Stimulated activated CD8-positive, alpha-beta memory T cell treated with anti-CD3 and anti-CD28 coated beads, Interleukin-4, amount 100 ng/mL, for 1 hour (primary cell): ENCODE measurements at places on chromosomes 16 and 17.

DNA sequence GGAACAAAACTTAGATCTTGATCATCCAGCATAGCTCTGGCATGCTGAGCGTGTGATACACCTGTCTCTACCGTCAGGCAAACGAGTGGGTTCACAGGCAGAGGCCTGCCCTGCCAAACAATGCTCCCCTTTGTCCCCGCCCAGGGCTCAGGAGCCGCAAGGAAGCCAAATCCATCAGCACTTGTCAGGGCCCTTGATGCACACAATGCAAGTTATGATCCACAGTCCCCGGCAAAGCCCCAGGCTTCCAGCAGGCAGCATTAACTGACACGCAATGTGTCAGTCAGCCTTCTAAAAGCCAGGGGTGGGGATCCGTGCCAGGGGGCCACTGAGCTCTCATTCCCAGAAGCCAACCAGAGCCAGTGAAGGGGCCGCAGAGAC is 460.9 kb downstream of the SLC39A11 start:
- no peak for DNase-seq

DNA sequence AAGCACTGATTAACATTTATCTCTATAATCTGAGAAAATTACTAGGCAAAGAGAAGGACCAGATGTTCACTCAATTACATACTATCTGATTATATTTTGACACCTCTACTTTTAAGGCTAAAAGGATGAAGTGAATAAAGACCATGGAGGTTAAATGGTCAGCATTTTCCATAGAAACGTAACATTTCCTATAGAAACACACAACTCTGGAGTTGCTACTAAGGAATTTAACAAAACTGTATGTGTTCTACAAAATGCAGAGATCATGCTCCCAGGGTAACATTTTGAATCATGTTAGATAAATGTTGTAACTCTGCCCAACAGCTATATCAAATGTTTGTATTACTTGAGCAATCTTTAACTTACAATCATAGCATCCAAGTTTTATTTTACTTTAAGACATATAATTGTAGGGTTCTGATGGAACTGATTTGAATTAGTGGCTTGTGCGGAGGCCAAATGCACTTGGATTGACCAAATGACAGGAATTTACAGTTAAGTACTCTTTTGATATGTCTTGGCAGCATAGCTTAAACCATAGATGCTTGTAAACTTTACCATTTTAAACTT is 97.7 kb downstream of the RPGRIP1L start:
- no peak for DNase-seq

- no peak for DNase-seq
These were observed 75.3 kb upstream of the TBC1D3K start for GRCh38 chr17:37848690-37849616.

GRCh38 chr16:12271006-12271405 is 294.5 kb downstream of the SNX29 start:
- DNase-seq: no peak

- DNase-seq: no peak
These were observed 60.0 kb downstream of the CRISPLD2 start for GRCh38 chr16:84879569-84880487.

DNA sequence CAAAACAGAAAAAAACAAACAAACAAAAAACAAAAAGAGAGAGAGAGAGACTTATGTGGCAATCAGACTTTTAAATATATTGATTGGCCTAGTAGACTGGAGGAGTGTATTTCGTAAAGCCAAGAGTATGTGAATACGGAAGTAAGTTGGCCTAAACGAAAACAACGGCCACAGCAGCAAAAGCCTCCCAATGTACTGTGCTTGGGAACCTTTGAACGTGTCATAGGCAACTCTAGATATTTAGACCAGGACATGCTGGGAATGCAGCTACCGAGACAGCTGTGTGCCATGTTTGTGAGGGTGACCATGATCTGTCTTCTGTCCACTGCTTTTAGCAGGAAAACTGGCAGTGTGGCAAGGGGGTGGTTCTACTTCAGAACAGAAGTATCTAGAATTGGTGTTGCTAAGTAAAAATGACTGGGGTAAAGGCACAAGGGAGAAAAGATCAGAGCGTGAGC is 7.4 kb downstream of the MAF start:
- no peak for DNase-seq

GRCh38 chr16:23107117-23107516 is 42.1 kb downstream of the USP31 start:
- no peak for DNase-seq

GRCh38 chr17:68400404-68400735 is 56.9 kb downstream of the WIPI1 start:
- no peak for DNase-seq

DNA sequence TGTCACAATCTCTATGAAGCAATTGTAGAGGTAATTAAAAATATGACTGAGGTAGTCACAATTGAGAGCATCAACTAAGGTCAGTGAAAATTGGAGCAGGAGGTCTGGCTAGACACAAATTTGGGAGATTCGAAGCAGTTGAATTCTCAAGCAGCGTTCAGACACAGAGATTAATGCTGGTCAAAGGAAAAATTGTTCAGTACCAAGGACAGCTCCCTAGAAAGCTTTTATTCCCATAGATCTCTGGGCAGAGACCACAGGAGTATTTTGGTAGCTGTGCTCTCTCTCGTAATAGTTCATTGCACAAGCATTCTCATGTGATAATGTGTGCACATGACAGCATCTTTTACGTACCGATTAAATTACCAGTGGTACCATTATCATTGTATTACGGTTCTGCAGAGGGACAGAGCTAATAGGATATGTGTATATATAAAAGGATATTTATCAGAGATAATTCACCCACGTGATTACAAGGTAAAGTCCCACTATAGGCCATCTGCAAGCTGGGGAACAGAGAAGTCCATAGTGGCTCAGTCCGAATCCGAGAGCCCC is 387.5 kb upstream of the HSBP1 start:
- no peak for DNase-seq

GRCh38 chr17:4482338-4483011 is 16.2 kb upstream of the SPNS2 start:
- DNase-seq: no peak

GRCh38 chr17:81612172-81612970 is 24.5 kb downstream of the NPLOC4 start:
- no peak for DNase-seq

DNA sequence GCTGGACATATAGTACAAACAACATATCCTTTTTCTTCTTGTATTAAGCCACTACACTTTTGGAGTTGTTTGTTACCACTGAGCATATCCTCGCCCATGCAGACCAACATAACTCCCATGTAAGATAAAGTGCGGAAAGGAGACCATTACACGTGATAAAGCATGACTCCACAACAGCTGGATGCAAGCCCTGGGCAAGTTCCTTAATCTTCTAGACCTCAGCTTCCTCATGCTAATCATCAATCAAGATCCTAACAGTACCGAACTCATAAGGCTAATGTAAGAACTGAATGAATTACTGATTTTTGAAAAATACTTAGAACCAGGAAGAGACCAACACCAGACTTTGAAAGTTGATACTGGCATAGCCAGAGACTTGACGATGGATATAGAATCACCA is 47.0 kb upstream of the GSG1L start:
- DNase-seq: no peak

DNA sequence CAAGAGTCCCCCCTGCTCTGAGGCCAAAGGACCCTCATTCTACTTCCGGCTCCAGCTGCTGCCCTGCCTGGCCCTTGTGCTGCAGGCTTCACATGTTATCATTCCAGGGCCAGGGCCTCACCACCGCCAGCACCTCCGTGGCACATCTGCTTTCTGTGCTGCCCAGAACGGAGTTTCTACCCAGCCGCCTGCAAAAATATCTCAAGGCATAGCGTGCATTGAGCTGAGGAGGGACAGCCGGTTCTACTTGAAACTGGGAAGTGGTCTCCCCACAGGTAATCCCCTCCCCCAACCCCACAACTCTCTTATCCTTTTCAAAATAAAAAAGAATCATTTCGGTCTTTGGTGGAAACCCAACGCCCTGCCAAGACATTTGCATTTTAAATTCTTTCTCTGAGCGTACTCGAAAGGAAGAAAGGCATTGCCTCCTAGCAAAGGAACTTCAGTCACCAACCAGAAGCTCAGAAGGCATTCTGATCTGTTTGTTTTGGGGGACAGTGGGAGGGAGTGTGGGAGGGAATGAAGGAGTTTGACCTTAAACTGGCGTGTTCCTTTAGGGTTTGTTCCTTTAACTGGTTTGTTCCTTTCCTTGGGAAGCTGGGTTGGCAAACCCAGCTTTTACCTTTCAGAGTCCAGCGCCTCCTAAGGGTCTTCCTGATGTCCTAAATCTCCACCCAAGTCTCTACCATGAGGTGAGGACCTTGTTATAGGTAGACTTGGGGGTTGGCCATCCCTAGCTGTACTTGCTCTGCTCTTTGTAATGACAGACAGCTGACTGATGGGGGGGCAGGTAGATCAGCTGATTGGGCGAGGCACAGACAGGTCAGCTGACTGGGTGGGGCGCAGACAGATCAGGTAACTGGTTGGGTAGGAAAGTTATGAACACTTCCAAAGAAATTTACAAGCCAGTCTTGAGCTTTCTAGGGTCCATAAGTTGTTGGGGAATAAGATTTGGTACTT is 33.4 kb upstream of the PIK3R6 start:
- DNase-seq: no peak

GRCh38 chr17:50961282-50962220 is 95.4 kb upstream of the TOB1 start:
- DNase-seq: no peak

- no peak for DNase-seq
These were observed 2.9 kb upstream of the CRYBA1 start for GRCh38 chr17:29243792-29244191.

GRCh38 chr16:8673611-8674412 is 605 bp upstream of the ABAT start:
- no peak for DNase-seq

DNA sequence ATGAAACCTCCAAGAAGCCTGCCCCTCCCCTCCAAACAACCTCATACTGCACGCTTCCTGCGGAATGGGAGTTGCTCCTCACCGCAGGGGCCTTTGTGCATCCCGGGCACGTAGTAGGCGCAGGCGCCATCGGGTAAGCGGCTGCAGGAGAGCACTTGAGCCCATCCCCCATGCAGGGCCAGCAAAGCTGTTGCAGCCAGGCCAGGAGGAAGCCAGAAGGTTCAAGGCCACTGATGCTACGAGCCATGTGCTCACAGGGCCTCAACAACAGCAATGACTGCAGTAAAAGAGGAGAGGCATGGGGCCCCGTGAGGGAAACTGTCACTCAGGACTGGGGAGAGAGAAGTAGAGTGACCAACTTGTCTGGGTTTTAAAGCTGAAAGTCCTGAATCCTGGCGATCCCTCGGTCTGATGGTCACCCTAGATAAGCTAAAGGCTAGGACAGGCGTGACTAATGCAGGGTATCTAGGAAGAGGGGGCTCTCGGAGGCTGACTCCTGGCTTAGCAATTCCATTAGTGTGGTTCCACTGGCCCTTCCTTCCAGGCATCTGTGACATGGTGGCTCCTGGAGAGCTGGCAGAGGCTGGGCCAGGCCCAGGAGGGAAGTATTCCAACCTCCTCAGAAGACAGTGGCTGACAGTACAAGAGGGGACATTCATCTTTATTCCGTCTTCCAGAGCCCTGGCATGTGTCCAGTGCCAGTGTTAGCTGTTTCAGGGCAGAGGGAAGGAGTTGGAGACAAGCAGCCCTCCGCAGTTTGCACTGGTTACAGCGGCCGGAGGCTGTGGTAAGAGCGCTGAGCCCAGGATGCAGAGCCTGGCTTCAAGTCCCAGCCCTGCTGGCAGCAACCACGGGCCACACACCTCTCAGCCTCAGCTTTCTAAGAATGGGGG is 20.8 kb downstream of the GOSR2 start:
- DNase-seq: no peak

DNA sequence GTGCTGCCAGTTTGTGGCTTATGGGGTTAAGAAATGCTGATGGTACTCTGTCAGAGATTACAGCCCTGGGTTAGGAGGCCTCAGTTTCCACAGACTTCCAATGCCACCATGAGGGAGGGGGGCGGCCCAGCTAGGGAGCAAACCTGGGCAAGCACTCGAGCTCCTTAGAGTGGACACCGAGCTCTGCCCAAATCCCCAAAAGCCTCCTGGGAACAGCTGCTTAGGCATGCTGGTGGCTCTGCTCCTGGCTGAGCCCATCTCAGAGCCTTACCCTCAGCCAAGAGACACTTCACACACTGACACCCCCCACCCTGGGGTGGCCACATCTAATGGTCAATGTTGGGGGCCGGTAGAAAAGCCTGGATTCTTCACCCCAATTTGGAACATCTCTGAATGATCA is 66.1 kb downstream of the C16orf78 start:
- no peak for DNase-seq

GRCh38 chr17:73983621-73984400 is 219.7 kb upstream of the RPL38 start:
- no peak for DNase-seq

DNA sequence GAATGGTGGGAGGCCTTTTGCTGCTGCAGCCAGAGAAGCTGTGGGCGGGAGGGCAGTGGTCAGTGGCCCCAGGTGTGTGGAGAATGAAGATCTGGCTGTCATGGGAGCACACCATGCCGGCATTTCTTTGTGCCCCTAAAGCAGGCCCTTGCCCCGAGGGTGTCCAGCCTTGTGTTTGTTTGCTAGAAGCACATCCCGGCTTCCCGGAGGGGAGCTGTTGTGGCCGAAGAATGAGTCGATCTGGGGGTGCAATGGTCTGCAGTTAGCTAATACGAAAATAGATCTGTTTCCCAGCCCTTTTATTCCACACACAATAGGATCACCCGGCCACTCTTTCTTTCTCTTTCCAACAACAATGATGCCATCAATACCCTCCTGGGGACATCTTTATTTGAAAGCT is 228.8 kb downstream of the CBLN1 start:
- no peak for DNase-seq

- DNase-seq: no peak
These were observed 30.4 kb upstream of the SBK1 start for GRCh38 chr16:28261942-28262341.

DNA sequence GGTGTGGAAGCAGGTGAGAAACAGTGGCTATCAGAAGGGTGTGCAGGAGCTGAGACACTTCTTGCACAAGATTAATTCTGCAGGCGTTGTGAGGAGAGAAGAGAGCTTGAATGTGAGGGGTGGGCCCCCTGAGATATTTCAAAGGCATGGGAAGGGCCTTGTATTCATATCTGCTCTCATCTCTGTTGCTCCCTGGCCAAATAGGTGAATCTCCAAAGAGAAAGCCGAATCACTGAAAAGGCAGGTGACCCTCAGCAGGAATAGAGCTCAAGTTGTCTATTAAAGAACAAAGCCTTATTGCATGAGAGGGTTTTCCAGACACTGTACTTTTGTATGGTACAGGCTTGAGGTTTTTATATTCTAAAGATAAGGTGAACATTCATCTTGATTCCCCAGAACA is 373.1 kb downstream of the TMEM114 start:
- DNase-seq: no peak
